Hematopoietic multipotent progenitor cell treated with erythropoietin and hydrocortisone succinate and interleukin-3 and kit ligand, for 4 days (in vitro differentiated cells): ENCODE measurements at places on chromosomes 3 and 15.
A peak's percentile ranks its signal among the peaks of the same experiment; 100 is the strongest.

GRCh38 chr3:173826416-173826815, 428.9 kb downstream of the NLGN1 start:
- DNase-seq = no peak

GRCh38 chr3:136070334-136070733, 104.8 kb downstream of the PPP2R3A start:
- no peak for DNase-seq

GRCh38 chr3:108744762-108745161, 12.4 kb downstream of the RETNLB start:
- no peak for DNase-seq

- DNase-seq = peak; percentile 64
These were observed 2.7 kb downstream of the MECOM start for GRCh38 chr3:169660709-169661360.

GRCh38 chr3:46325645-46326300, 28.1 kb upstream of the CCR2 start:
- DNase-seq = no peak

- no peak for DNase-seq
These were observed 17.8 kb downstream of the CSTA start for GRCh38 chr3:122342803-122343202.

- DNase-seq = no peak
These were observed 243.9 kb upstream of the AGTR1 start for GRCh38 chr3:148453781-148454191.

DNA sequence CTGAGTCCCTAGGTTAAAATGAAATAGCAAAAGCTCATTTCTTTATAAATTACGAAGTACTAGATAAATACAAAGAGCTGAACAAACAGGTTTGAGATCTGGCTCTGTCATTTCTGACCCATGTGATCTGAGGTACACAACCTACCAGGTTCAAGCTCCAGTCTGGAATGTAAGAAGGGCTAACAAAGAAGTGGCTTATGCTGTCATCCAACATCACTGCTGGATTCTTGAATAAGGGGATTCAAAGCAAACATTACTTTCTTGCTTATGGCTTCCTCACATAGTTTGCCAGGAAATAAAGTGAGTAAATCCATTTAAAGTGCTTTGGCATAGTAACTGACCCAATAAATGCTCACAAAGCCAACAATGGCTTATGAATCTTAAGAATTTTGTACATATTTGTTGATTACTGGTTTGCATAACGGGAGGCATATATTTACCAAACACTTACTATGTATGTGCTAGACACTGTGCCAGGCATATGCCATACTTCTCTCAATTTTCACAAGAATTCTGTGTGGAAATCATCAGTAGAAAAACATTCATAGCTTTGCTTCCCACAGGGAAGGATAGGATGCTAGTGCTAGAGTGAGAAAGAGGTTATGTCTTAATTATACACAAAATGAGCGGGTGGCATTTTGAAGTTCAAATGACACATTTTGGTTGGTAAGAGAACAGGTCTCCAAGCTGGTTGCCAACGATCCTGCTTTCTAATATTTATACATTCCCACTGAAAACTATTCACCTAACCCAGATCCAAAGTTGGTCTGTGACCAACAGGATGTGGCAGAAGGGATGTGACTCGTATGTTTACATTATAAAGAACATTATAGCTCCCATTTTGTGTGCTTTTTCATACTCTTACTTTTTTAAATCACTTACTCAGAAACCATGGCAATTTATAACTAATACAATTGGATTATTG, 38.7 kb upstream of the CSPG5 start:
- no peak for DNase-seq

- peak; percentile 6 for DNase-seq
These were observed 71.5 kb downstream of the ETFA start for GRCh38 chr15:76239786-76240185.

- peak; percentile 63 for DNase-seq
These were observed 596.7 kb downstream of the FGF12 start for GRCh38 chr3:192130534-192131132.

DNA sequence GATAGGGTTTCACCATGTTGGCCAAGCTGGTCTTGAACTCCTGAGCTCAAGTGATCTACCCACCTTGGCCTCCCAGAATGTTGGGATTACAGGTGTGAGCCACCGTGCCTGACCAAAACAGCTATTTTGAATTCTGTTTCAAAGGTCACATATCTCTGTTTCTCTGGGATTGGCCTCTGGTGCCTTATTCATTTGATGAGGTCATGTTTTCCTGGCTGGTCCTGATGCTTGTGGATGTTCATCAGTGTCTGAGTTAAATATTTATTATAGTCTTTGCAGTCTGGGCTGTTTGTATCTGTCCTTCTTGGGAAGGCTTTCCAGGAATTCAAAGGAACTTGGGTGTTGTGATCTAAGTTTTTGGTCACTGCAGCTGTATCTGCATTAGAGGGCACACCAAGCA, 5.1 kb downstream of the PATL2 start:
- no peak for DNase-seq

DNA sequence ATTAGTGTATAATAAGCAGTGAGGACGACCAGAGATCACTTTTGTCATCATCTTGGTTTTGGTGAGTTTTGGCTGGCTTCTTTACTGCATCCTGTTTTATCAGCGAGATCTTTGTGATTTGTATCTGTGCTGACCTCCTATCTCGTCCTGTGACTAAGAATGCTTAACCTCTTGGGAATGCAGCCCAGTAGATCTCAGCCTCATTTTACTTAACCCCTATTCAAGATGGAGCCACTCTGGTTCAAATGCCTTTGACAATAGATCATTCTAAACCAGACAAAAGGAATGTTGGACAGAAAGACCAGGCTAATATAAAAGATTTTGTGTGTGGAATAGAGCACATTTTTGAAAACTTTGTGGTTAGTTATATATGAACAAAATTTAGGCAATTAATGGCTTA, 618.5 kb upstream of the BCHE start:
- no peak for DNase-seq
